ENCODE measurements at places on chromosomes 1 and 21.

GRCh38 chr1:54325284-54325683, 80.9 kb downstream of the SSBP3 start:
- no peak for DNase-seq

DNA sequence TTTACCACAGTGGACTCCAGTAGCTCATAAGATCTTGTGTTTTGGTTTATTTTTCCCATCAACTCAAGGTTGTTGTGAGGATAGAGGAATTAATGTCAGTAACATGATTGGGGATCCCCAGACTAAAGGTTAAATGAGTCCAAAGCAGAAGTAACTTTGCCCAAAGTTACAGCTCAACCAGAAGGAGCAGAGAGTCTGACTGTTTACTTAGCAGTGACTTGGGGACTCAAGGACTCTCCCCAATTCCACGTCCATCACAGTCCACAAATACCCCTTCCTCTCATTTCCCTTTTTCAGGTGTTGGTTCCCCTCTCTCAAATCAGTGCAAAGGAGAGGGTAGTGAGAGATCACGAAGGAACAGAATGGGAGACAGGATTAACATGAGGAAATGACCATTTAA, 4.0 kb upstream of the ETV3 start:
- no peak for DNase-seq

- no peak for DNase-seq
These were observed 11.2 kb upstream of the GSTM4 start for GRCh38 chr1:109644670-109645069.

GRCh38 chr1:172154551-172154950, 265.9 kb upstream of the C1orf105 start:
- DNase-seq = no peak

DNA sequence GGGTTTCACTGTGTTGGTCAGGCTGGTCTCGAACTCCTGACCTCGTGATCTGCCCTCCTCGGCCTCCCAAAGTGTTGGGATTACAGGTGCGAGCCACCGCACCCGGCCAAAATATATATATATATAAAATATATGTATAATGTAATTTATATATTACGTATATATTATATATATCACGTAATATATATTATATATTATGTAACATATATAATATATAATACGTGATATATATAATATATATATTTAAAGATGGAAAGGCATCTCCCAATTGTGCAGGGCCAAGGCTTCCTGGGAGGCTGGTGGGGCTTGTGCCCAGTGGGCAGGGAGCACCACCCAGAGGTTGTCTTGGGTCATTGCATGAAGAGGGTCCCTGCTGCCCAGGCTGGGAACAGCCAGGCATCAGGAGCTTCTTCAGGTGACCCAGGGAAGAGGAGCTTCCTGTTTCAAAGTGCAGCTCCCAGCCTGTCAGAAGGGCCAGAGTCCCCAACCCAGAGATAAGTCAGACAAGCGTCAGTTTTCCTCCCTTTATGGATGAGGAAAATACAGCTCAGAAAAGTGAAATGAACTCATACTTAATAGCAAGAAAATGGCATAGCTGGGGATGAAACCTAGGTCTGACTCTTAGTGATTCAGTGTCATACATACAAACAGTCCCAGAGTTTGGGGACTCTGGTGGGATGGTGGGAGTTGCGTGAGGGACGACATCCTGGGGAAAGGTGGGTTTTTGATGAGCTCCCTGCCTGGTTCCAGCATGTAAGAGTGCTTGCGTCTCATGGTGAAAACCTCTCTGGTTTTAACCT, 12.0 kb downstream of the UBE2Q1 start:
- DNase-seq = peak; percentile 62

DNA sequence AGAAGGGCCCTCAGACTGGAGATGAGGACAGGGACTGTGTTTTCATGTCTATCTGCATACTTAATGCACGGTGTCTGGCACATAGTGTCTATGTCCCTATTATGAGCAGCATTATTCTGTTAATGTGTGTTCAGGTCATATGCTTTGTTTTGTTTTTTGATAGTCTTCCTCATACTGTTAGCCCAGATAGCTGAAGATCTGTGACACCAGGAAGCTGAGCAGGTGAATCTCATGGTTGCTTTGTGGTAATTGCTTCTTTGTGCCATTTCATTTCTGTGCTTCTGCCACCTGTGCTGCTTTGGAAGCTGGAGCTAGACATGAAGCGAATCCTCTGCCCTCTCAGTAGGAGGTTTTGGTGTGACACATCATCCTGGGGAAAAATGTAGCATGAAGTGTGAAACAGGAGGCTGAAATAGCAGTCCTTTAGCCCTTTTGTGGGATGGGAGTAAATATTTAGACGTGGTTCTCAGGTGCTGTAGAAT, 15.8 kb downstream of the SMAP2 start:
- DNase-seq = peak; percentile 45

- DNase-seq = no peak
These were observed 180.3 kb downstream of the FAF1 start for GRCh38 chr1:50779801-50780200.

DNA sequence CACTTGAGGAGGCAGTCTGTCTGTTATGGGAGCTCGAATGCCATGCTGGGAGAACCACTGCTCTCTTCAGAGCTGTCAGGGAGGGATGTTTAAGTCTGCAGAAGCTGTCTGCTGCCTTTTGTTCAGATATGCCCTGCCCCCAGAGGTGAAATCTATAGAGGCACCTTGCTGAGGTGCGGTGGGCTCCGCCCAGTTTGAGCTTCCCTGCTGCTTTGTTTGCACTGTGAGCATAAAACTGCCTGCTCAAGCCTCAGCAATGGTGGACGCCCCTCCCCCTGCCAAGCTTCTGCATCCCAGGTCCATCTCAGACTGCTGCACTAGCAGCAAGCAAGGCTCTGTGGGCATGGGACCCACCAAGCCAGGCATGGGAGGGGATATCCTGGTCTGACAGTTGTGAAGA, 247.5 kb downstream of the LMX1A start:
- no peak for DNase-seq

- DNase-seq = peak; percentile 72
These were observed 58.4 kb upstream of the COL6A1 start for GRCh38 chr21:45923146-45923545.

GRCh38 chr1:17204546-17205440, at the start of gene PADI1:
PADI1 (plus strand) TSS chr1:17205128; CDS start chr1:17205218, 90 bp downstream.
- no peak for DNase-seq

GRCh38 chr1:181392613-181393220, 90.6 kb upstream of the CACNA1E start:
- DNase-seq = no peak

DNA sequence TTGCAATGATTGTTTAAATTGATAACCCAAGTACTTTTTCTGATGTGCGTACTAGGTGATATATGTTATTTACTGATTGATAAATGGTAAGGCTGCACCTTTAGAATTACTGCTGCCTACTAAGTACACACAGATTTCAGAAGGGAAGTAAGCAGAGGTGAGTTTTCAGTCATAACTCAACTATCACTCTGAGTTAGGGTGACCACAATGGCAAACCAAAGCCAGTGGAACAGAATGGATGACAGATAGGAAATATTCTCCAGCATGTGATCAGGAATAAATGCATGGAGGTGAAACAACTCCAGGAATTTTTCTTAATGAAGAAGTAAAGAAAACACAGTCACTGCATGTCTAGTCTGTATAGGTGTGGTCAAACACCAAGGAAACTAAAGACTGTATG, 7.5 kb upstream of the KCNJ15 start:
- no peak for DNase-seq

- no peak for DNase-seq
These were observed 187.8 kb downstream of the ZSCAN20 start for GRCh38 chr1:33660244-33660643.

Measured in CD4-positive, alpha-beta T cell treated with Interleukin-6 for 4 hours (primary cell).